Activated CD4-positive, alpha-beta T cell treated with anti-CD3 and anti-CD28 coated beads, Interleukin-2, amount 50 U/mL, for 16 hours (primary cell): ENCODE measurements at places on chromosomes 6 and 20.

DNA sequence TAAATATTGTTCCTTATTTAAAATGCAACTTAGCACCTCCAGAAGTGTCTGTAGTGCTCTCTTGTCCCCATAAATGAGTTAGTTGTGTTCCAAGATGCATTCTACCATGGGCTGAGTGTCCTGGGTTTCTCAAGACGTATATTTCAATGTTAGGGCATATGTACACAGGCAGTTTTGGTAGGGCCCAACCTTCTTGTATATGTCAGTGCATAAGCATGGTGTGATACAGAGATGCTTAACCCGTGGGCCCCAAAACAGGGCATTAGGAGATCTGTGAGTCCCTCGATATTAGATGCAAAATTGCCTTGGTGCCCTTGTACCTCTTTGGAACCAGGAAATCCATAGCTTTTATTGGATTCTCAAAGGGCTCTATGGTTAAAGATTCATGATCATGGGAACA, 91.5 kb upstream of the HIVEP1 start:
- no peak for DNase-seq

GRCh38 chr6:40520678-40521077, 66.5 kb downstream of the LRFN2 start:
- no peak for DNase-seq

- DNase-seq: no peak
These were observed 15.0 kb upstream of the RSPO3 start for GRCh38 chr6:127103482-127103881.

DNA sequence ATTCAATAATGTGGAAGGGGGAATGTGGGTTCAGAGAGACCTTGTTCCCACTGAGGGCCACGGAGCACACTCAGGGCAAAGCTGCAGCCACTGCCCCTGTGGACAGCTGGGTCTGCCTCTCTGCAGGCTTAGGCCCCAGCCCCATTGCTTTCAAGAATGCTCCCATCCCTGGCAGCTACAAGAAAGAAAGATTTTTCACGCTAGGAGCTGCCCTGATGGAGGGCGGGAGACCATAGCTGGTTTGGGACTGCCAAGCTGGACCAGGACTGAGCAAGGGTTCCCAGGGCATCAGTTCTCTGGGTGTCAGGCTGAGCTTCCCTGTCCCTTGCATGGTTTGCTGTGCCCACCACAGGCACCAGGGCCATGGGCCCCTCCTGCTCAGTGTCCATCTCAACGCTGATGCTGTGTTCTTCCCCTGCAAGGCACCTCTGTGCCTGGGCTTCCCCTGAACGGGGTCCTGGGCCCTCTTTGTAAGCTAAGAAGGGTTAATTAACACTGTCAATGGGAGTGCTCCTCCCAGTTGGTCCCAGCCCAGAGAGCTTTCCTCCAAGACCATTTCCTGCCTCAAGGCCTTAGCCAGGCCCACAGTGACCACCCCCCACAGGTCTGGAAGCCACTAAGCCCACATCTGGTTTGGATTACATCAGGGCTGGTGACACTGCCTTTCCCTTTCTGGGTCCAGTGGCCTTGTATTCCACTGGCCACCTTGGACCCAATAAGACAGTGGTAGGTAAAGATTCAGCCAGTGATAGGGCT, 8.4 kb downstream of the FOXS1 start:
- no peak for DNase-seq

- no peak for DNase-seq
These were observed 58.6 kb upstream of the RNF144B start for GRCh38 chr6:18328540-18328939.

DNA sequence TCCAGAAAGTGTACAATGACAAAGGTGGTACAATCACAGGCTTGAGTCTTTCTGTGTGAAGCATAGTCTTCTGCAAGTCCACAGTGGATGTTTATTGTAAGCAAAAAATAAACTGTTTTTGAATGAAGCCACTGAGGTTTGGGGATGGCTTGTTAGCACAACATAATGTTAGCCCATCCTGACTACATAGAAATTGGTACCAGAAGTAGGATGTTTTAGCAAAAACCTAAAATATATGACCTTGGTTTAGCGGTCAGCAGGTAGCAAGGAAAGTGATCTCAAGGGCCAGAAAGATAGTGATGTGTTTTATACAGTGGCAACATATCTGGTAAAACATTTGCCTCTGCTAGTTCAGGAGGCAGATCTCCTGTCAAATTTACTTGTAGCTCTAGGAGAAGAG, 15.8 kb downstream of the PLAGL1 start:
- DNase-seq: no peak

GRCh38 chr6:101086473-101086872, 205.3 kb upstream of the ASCC3 start:
- no peak for DNase-seq

GRCh38 chr6:101435038-101435437, 41.5 kb downstream of the GRIK2 start:
- DNase-seq: no peak

DNA sequence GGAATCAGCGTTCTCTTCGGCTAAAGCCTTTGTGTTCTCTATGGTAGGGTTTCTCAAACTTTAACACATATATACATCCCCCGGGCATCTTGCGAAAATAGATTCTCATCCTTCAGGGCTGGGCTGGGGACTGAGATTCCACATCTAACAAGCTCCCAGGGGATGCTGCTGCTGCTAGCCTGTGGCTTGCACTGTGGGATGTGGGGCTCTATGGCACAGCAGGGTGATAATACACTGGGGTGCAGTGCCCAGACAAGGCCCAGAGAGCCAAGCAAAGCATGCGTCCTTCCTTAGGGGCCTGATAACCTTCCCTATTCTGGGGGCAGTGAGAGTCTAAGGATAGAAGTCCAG, 102.0 kb downstream of the LAMP5 start:
- no peak for DNase-seq

GRCh38 chr6:45816674-45817297, 198.9 kb downstream of the CLIC5 start:
- DNase-seq: no peak

GRCh38 chr6:130069485-130069884, 51.1 kb downstream of the L3MBTL3 start:
- DNase-seq: no peak

DNA sequence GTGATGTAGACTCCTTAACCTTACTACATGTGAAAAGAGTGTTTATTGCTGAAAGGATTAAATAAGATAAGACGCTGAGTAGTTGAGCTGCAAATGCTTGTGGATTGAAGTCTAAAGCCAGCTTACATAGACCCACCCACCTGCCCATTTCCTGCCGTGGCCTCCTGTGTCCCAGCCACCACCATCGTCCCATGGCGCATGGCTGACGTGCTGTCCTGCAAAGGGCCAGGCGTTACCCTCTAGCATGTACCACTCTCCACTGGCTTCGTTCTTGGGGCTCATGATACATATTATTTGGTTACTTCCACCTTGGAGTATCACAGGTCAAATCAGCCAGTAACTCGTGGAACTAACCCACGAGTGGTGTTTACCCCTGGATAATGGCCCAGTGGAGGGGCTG, 181.8 kb downstream of the CDH4 start:
- no peak for DNase-seq

DNA sequence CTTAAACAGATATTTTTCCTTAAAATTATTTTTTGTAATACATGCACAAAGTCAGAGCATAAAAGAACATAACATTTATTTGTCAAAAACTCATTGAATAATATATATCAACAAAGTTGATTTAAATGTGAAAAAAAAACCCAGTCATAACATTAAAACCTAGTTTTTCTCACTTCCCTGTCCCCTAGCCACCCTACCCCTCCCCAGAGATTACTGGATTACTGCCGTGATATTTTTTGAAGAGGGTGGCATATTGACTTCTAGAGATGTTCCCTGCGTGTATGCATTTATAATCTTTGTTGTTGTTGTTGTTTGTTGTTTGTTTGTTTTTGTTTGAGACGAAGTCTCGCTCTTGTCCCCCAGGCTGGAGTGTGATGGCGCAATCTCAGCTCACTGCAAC, 52.4 kb upstream of the ARMC2 start:
- DNase-seq: no peak

- no peak for DNase-seq
These were observed 8.8 kb downstream of the TRIM27 start for GRCh38 chr6:28914941-28915340.

DNA sequence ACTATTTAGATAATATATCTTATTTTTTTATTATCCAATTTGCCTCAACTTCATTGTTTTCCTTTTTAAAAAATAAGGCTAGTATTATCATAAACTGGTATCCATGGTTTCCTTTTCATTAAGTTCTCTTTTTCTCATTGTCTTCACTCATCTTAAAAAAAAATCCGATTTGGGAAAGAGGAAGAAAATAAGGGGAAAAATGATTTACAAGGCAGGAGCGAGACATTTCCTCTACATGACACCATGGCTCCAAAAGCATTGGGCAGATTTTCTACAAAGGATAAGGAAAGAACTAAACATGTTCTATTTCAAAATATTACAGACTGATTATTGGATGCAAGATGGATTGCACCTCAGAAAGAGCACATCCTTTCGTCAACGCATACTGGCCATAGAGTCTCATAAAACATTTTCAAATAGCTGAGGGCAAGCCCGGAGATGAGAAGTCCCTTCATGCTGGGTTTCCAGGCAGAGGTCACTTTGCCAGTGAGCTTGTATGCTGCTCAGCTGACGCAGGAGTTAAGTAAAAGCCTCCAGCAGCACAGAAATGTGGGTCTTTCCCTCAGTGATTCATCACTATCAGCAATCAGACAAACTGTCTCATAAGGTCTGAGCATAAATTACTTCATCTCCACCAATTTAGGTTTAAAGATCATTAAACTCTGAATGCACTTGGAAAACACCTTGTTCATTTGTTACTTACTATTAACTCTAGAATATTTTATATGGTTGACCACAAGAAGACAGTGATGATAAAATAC, 129.0 kb upstream of the TNFAIP3 start:
- no peak for DNase-seq

DNA sequence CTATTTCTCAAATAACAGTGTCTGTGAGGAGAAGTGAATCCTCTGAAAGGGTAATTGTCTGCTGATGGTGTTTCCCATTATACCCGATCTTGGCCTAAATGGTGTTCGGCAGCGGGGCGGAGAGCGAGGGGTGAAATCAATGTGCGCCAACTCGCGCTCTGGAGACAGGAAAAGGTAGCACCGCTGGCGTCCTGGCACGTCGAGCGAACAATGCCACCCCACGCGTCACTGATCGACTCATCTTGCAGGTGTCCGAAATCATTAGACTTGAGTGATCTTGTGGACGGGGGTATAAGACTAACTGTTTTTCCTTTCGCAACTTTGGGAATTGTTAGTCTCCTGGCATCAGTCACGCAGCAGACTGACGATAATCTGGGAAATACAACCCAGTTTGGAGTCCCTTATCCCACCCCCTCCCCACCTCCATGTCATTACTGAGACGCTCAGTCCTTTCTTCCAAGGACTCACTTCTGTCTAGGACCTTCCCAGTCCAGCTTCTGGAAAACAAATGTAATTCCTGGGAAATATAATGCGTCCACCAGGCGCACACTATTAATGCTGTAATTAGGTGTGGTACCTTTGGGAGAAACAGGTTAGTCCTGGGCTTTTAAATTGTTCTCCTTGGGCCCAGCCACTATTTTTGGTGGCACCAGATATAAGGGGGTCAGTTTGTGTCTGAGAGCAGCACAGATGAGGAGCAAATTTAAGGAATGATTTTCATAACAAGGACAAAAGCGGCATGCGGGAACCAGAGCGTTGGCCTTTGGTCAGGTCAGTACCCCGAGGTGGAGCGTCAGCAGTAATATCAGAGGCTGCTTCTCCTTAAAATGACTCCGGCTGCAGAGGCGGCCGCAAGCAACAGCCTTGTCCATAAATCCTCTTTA, 2.3 kb downstream of the LINC00237 start:
- DNase-seq: no peak

DNA sequence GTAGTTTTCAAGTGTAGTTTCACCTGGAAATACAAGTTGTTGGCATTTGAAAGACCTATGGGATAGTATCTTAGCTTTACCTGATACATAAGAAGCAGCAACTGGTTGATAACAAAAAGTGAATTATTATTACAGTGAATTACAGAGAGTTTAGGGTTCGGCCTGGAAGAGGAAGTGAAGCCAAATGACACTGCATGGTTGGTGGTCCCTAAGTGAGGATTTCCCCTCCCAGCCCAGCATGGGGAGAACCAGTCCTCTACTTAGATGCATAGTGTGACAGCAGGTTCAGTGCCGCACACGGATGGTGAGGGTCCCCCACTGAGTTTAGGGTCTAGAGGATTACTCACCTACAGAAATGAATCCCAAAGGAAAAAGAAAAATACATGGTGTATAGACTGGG, 18.1 kb downstream of the HLA-DPB1 start:
- DNase-seq: no peak

- no peak for DNase-seq
These were observed 247.8 kb upstream of the JAG1 start for GRCh38 chr20:10921491-10922010.

GRCh38 chr6:154536999-154537398, 26.5 kb upstream of the CNKSR3 start:
- DNase-seq: no peak

GRCh38 chr6:96460052-96460700, 61.4 kb upstream of the UFL1 start:
- DNase-seq: no peak
